Neural crest cell (in vitro differentiated cells): ENCODE measurements at places on chromosomes 7 and 10.
A peak's percentile ranks its signal among the peaks of the same experiment; 100 is the strongest.

DNA sequence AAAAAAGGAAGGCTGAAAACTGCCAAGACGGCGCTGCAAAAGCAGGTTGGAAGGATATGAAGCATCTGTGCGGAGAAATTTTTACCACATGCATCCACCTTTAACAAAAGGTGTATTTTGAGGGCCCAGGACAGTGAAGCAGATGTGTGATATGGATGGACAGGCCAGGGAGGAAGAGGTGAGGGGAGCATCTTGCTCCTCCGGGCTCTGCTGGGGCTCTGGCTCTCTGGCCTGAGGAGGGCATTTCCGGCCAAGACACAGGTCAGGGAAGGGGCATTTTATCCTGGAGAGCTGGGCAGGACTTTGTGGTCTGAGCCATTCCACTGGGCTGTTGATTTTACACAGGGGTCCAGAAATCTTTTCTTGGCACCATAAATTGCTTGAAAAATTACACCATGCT lies 175.1 kb downstream of the ZMYND11 start:
- DNase-seq = no peak

DNA sequence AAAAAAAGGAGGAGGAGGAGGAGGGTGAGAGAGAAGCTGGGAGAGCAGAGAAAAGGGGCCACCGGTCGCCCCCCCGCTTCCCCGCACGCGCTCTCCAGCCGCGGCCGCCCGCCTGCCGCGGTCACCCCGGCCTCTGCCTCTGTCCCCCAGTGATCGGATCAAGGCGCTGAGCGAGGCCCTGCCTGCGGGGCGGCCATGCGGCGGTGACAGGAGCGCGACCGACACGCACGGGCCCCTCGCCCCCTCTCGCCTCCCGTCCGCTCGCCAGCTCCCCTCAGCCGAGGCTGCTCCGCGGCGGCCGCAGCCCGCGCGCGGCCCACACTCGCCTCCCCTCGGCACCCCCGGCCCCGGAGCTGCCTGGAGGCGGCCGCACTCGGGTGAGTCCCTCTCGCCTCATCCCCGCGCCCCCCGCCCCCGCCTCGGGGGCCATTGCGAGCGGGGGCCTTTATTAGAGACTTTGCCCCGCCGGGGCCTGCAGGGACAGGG lies at the start of gene GTF2I:
Gene GTF2I (plus strand): TSS at position 27 of the 486 bp plus-strand sequence. CDS start 31,411 bp downstream, outside the sequence.
- DNase-seq = no peak

- no peak for DNase-seq
These were observed 208.6 kb upstream of the MGMT start for GRCh38 chr10:129258283-129258923.

- DNase-seq = no peak
These were observed 218.2 kb upstream of the MDFIC start for GRCh38 chr7:114703677-114704076.

- DNase-seq = no peak
These were observed 72.6 kb downstream of the EPDR1 start for GRCh38 chr7:37993060-37993501.

GRCh38 chr7:7290429-7291122 lies 108.2 kb downstream of the C1GALT1 start:
- DNase-seq = no peak

DNA sequence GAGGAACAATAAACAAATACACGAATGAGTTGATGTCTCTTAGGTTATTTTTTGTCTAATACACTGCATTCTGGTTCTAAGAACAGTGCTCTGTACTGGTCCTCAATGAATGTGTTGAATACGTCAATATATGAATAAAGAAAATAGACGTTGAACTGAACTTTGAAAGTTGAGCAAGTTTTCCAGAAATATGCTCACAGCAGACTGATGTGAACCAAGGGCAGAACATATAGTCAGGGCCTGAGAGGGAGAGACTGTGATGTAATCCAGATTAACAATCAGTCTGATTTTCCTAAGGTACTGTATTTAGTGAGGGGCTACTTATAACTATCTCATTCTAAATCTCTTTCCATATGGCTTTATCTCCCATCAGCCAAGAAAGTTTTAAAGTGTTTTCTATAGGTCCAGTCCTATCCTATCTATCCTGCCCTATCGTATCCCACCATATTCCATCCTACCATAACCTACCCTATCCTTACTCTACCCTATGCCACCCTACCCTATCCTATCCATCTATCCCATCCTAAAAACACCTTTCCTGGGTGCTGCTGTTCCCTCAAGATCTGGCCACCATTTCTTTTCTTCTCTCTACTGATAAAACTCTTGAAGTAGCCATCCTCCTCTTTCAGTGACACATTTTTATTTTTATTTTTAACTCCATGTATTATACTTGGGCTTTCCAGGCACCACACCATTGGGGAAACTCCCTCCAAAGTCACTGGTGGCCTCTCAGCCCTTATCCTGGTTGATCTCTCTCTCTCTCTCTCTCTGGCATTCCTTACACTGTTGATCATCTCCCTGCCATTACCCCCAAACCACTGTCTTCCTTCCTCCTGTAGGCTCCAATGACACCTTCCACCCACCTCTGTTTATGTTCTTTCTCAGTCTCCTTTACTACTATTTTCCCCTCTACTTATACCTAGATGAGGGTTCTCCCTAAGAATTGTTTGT lies 212.3 kb upstream of the SLC26A5 start:
- DNase-seq = no peak

DNA sequence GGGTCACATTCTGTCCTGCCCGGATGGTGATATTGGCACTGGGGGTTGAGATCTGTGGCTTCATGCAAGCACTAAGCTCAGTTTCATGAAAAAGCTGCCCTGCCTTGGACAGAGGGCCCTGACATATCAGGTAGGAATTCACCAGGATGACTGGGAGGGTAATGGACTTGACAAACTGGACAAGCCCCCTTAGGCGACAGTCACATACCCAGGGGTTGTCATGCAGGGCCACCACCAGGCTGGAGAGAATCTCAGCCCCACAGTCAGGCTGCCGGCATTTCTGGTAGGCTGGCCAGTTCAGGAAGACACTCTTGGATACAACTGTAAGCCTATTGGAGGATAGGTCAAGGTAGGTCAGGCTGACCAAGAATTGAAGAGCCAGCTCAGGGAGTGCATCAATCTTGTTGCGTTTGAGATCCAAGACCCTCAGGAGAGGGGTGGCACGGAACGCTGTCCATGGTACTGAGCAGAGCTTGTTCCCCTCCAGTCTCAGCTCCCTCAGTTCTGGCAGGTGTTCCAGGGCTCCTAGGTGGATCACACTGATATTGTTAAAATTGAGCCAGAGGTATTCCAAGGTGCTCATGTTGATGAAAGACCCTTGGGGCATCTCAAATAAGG lies 824 bp downstream of the LRIT2 start:
- DNase-seq = peak; percentile 29

- no peak for DNase-seq
These were observed 97.3 kb downstream of the WNT2 start for GRCh38 chr7:117225536-117225935.

DNA sequence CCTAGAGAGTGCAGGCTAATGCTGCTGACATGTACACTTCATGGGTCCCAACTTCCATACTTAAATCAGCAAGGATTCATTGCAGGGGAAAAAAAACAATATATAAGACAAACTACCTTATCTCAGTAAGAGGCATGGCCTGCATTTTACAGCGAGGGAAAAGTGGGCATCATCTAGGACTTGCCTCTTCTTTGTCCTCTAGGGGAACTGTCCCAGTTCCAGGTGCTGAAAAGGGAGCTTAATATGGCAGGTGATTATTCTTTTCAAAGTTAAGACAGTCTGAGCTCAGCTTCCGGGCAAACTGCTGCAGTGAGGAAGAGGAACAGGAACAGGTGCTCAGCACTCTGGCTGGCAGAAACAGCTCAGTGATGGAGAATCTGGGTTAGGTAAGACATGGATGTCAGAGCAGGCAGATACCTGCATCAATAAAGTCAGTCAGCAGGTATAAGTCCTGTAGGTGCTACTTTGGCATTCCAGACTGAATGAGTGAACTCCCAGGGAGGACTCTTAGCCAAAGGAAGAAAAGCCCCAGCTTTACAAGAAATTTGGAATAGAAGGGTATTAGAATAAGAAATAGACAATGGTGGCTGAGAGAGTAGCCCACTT lies 147.2 kb downstream of the TMEM178B start:
- DNase-seq = no peak

GRCh38 chr7:3028071-3028757 lies 15.5 kb downstream of the CARD11 start:
- DNase-seq = no peak

DNA sequence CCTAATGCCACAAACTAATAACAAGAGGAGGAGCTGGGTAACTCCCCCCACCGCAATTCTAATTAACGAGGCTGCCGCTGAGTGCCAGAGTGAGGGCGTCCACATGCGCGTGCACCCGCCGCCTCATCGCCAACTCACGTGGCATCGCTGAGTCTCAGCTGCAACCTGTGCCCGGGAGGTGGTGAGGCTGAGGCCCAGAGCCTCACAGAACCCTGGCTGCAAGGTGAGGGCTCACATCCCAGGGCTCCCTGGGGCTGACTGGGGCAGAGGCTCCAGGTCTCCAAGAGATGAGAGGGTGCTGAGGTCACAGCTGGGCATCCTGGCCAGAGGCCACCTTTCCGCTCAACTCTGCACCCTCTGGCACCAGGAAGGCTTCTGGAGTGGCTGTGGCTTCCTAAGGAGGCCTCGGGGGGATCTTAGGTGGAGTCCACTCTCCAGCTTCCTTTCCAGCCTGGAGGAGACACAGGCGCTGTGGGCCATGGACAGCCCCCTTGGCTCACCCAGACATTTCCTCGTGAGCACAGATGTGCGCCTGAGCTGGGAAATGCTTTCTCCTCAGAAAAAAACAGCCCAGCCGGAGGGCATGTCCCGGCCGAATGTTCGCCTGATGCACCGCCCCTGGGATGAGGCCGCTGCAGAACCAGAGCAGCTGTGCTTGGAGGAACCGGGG lies 242.6 kb downstream of the MAD1L1 start:
- no peak for DNase-seq

DNA sequence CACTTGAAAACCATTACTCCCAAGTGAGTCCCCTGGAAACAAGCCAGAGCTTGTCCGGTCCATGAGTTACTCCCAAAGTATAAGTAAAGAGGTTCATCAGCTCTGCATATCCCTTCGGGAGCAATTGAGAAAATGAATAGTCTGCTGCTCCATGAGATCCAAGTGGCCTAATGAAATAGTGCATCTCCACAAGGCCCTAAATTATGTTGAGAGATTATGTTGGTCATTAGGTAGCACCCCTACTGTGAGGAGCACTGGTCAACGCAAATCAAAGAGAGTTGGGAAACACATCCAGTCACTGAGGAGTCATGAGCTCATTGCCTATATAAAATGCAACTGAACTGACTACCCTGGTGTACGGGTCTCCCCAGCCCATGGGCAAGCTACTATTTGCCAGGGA lies 205.5 kb upstream of the AOAH start:
- DNase-seq = no peak

GRCh38 chr10:97109547-97109946 lies 76.2 kb downstream of the SLIT1 start:
- DNase-seq = no peak

GRCh38 chr10:48192881-48193450 lies 81.5 kb downstream of the FRMPD2 start:
- no peak for DNase-seq

GRCh38 chr7:2598154-2598823 lies 33.5 kb upstream of the TTYH3 start:
- no peak for DNase-seq

GRCh38 chr10:79451046-79451699 lies 5.7 kb upstream of the ZCCHC24 start:
- DNase-seq = no peak

DNA sequence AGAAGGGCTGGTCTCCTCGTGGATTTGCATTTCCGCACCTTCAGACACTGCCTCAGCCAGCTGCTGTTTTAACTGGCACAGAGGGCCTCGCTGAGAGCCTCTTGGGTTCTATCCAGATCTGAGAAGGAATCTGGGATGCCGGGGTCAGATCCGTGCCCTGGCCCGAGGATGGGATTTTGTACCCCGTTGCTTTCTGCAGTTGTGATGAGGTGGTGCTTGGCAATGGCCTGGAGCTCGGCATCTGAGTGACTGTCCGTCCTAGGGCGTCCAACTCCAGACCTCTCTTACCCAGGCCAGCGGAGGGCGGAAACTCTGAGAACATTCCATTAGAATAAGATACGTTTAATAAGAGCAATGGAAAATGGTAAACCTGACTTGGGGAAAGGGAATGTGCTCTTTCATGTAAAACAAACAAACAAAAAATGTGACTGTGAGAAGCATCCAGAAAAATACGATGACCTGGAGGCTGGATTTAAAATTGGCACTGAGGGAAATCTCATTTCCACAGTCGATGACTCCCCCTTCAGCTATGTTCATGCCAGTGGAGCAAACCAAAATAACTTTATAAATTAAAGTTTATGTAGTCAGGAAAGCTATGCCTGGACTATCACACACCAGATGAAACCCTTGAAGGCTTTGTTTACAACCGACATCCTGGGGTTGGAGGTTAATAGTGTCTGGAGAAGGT lies 39.6 kb downstream of the GRK5 start:
- DNase-seq = no peak

DNA sequence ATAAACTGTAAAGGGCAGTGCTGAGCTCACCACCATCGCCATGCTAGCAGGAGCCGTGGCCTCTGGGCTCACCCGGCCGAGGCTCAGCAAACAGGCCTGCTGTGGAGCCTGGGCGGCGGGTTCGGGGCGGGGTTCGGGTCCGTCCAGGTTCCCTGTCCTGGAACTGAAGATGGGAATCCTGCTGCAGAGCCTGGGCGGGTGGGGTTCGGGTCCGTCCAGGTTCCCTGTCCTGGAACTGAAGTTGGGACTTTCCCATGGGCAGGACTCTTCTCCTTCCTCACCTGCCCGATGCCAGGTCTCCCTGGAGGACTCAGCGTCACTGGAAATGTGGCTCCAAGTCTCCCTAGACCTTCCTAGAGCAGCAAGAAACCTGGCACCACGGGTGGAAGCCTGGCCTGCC lies 36.6 kb downstream of the EN2 start:
- no peak for DNase-seq

- DNase-seq = no peak
These were observed 15.8 kb downstream of the CALD1 start for GRCh38 chr7:134795231-134795630.

GRCh38 chr7:28157831-28158416 lies 22.7 kb downstream of the JAZF1 start:
- DNase-seq = no peak

GRCh38 chr7:80942261-80943041 lies 23.6 kb upstream of the SEMA3C start:
- no peak for DNase-seq

- DNase-seq = no peak
These were observed 265.2 kb upstream of the PPP2R2D start for GRCh38 chr10:131635564-131636015.

GRCh38 chr7:24707988-24708615 lies 49.2 kb downstream of the GSDME start:
- no peak for DNase-seq

- DNase-seq = no peak
These were observed 32.7 kb upstream of the VSIR start for GRCh38 chr10:71805776-71806703.

DNA sequence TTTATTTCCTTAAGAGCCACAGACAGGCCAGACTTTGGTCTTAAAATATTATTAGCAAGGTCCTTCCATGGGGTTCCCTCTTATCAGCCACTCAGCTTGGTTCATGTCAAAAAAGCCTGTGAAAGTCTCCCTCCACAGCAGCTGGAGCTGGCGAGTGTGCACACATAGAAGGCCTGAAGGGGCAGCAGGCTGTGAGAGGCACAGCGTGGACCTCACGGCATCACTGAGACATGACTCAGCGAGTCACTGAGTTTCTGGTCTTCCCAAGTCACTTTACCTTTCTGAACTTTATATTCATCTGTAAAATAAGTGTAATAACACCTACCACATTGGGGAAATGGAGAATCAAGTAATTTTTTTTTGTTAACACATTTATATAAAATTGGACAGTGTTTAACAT lies 8.7 kb downstream of the TAF3 start:
- DNase-seq = no peak

GRCh38 chr7:88147949-88148348 lies 71.9 kb downstream of the SRI start:
- DNase-seq = no peak

- DNase-seq = no peak
These were observed 473.5 kb upstream of the ZMIZ1 start for GRCh38 chr10:78595269-78595619.
